ENCODE measurements at places on chromosomes 1 and 21. TPM values are rescaled to one million over a fixed set of nuclear protein-coding genes. Genes with fewer than 3 reads are reported as not detected.

The LORICRIN gene
- total RNA-seq: not detected

The MAP3K21 gene
- total RNA-seq: 0.35 TPM

The CLDN14 gene
- not detected for total RNA-seq

The DNAJC6 gene
- total RNA-seq: not detected

The GJC2 gene
- 4.0 TPM for total RNA-seq

The CASZ1 gene
- total RNA-seq: not detected

The PEAR1 gene
- total RNA-seq: 17.9 TPM

The FAM163A gene
- total RNA-seq: not detected

The CD247 gene
- not detected for total RNA-seq

The CATSPERE gene
- not detected for total RNA-seq

The TMEM54 gene
- 95.9 TPM for total RNA-seq

The LRRC39 gene
- total RNA-seq: not detected

The ITPKB gene
- 1.2 TPM for total RNA-seq

The SAMD13 gene
- total RNA-seq: 0.58 TPM

The NEGR1 gene
- total RNA-seq: 4.0 TPM

The ESRRG gene
- under 0.01 TPM for total RNA-seq

The UBL4B gene
- not detected for total RNA-seq

The CAMSAP2 gene
- total RNA-seq: 12.8 TPM

The PDXK gene
- 187 TPM for total RNA-seq

The BNIPL gene
- total RNA-seq: not detected

The C1orf50 gene
- 3.0 TPM for total RNA-seq

The RGS5 gene
- 1.4 TPM for total RNA-seq

The RAB7B gene
- 6.2 TPM for total RNA-seq

The RIPK4 gene
- not detected for total RNA-seq

The CLIC6 gene
- not detected for total RNA-seq

The SUSD4 gene
- total RNA-seq: 0.29 TPM

The FOXE3 gene
- not detected for total RNA-seq

The LRRC53 gene
- not detected for total RNA-seq

The PIGR gene
- not detected for total RNA-seq

The FCRL5 gene
- total RNA-seq: not detected

The SPATA17 gene
- 0.18 TPM for total RNA-seq

The AMY1B gene
- total RNA-seq: not detected

The OR2L3 gene
- not detected for total RNA-seq

The CD1C gene
- not detected for total RNA-seq

The NMNAT2 gene
- 0.53 TPM for total RNA-seq

The CHD5 gene
- total RNA-seq: not detected

The CELSR2 gene
- 0.29 TPM for total RNA-seq

The C1QTNF12 gene
- total RNA-seq: 1.1 TPM

The ARHGEF2 gene
- 114 TPM for total RNA-seq

The OR2AK2 gene
- total RNA-seq: not detected

The PPIAL4G gene
- total RNA-seq: not detected

The DHRS3 gene
- 86.8 TPM for total RNA-seq

The PDZK1IP1 gene
- total RNA-seq: not detected

The OR2T29 gene
- total RNA-seq: not detected

The MIXL1 gene
- not detected for total RNA-seq

The TTC34 gene
- total RNA-seq: under 0.01 TPM
